Neural progenitor cell (in vitro differentiated cells): ENCODE measurements at places on chromosomes 2 and 18. TPM values are rescaled to one million over a fixed set of nuclear protein-coding genes. Genes with fewer than 3 reads are reported as not detected.

DNA sequence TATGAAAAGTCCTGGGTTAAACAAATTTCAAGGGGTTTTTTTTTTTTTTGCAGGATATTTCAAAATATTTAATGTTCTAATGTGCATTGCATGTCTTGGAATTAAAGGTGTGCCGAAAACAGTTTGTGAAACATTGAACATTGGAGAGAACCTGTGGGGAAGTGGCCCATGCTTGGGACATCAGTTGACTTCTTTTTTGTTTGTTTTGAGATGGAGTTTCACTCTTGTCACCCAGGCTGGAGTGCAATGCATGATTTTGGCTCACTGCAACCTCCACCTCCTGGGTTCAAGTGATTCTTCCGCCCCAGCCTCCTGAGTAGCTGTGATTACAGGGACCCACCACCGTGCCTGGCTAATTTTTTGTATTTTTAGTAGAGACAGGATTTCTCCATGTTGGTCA, 71.0 kb upstream of the RAPH1 start:
- no peak overlapping the region for H3K4me3 ChIP-seq
- H3K4me1 ChIP-seq = no peaks in the 10 kb centered on the region
- no peaks in the 10 kb centered on the region for H3K36me3 ChIP-seq
- no peak overlapping the region for H3K27ac ChIP-seq

- no peak for DNase-seq
- H3K4me3 ChIP-seq = no peak overlapping the region
- no peaks in the 10 kb centered on the region for H3K27me3 ChIP-seq
- no peaks in the 10 kb centered on the region for H3K36me3 ChIP-seq
- H3K27ac ChIP-seq = no peak overlapping the region
These were observed 973.0 kb upstream of the CHAC2 start for GRCh38 chr2:52794581-52794980.

DNA sequence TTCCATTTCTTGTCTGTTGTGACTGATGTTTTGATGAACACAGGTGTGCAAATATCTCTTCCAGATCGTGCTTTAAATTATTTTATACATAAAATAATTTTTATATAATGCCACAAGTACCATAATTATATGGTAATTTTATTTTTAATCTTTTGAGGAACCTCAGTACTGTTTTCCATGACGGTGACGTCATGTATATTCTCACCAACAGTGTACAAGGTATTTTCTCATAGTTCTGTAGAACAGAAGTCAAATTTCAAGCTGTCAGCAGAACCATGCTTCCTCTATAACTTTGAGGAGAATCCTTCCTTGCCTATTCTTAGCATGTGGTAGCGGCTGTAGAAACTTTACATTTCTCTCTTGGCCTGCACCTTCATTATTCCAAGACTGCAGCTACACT, 349.4 kb upstream of the GYPC start:
- no peak for DNase-seq
- H3K36me3 ChIP-seq = no peaks in the 10 kb centered on the region

GRCh38 chr2:198756166-198756565, 701.6 kb downstream of the SATB2 start:
- H3K4me1 ChIP-seq = no peaks in the 10 kb centered on the region
- no peak overlapping the region for H3K4me3 ChIP-seq
- no peak overlapping the region for H3K27ac ChIP-seq
- DNase-seq = no peak

DNA sequence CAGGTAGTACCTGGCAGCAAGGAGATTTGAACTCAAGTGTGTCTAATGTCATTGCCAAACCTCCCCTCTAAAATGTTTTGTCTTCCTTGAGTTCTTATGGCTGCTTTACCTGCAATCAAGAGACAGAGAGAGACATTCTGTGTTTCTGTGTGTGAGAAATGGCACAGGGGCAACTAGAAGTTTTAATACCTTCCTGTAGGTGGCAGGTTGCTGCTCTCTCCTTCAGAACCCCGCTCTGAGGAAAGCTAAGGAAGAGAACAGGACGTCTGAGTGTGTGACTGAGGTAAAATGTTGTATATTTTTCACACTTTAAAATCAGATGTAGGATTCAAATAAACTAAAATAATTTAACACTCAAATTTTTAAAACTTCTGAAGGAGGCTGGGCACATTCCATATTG, 19.2 kb downstream of the DTNA start:
- H3K27ac ChIP-seq = no peak overlapping the region
- no peak overlapping the region for H3K4me3 ChIP-seq
- H3K4me1 ChIP-seq = peaks cover 6% of the 10 kb centered on the region

GRCh38 chr18:72375618-72376017, 168.5 kb downstream of the CBLN2 start:
- H3K36me3 ChIP-seq = no peaks in the 10 kb centered on the region
- no peaks in the 10 kb centered on the region for H3K4me1 ChIP-seq
- H3K27ac ChIP-seq = no peak overlapping the region
- no peak for DNase-seq

GRCh38 chr18:39558658-39559057, 1993.1 kb upstream of the CELF4 start:
- H3K27ac ChIP-seq = no peak overlapping the region
- DNase-seq = no peak
- H3K27me3 ChIP-seq = no peaks in the 10 kb centered on the region
- H3K4me1 ChIP-seq = no peaks in the 10 kb centered on the region
- H3K36me3 ChIP-seq = no peaks in the 10 kb centered on the region
- no peak overlapping the region for H3K4me3 ChIP-seq

- H3K27ac ChIP-seq = no peak overlapping the region
- H3K27me3 ChIP-seq = peaks cover 11% of the 10 kb centered on the region
- no peaks in the 10 kb centered on the region for H3K36me3 ChIP-seq
- DNase-seq = no peak
- H3K4me1 ChIP-seq = no peaks in the 10 kb centered on the region
These were observed 97.2 kb upstream of the OTOS start for GRCh38 chr2:240237609-240238174.

- peaks cover 55% of the 10 kb centered on the region for H3K4me1 ChIP-seq
- DNase-seq = peak; percentile 94
- no peaks in the 10 kb centered on the region for H3K27me3 ChIP-seq
- H3K27ac ChIP-seq = peak overlapping the region; percentile 78
- peaks cover 6% of the 10 kb centered on the region for H3K36me3 ChIP-seq
These were observed 2.5 kb downstream of the IGFBP5 start for GRCh38 chr2:216692636-216693413.

- peaks cover 16% of the 10 kb centered on the region for H3K4me1 ChIP-seq
- H3K27ac ChIP-seq = no peak overlapping the region
- DNase-seq = no peak
- H3K27me3 ChIP-seq = no peaks in the 10 kb centered on the region
These were observed 45.0 kb downstream of the BCL11A start for GRCh38 chr2:60508339-60508917.

- DNase-seq = no peak
- no peaks in the 10 kb centered on the region for H3K36me3 ChIP-seq
- no peak overlapping the region for H3K27ac ChIP-seq
- no peak overlapping the region for H3K4me3 ChIP-seq
- peaks cover 3% of the 10 kb centered on the region for H3K4me1 ChIP-seq
These were observed 123.1 kb downstream of the PRPF40A start for GRCh38 chr2:152594022-152594766.

DNA sequence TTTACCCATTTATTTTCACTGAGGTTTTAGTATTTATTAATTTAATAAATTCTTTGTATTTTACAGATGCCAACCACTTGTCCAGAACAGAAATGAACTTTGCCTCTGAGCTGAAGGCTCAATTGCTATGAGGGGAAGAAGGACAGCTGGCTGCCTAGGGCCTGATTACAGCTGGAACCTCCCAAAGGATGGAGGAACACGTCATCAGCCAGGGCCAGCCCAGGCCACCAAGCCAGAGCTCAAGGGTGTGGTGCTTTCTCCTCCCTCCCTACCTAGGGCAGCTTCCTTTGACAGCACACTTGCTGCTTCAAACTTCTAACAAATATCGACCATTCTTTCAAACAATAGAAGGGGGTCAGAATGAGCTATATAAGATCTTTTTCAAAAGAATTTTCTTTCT, 19.7 kb upstream of the RIOK3 start:
- H3K4me1 ChIP-seq = peaks cover 4% of the 10 kb centered on the region
- H3K4me3 ChIP-seq = no peak overlapping the region
- H3K27me3 ChIP-seq = no peaks in the 10 kb centered on the region
- no peaks in the 10 kb centered on the region for H3K36me3 ChIP-seq
- no peak for DNase-seq

DNA sequence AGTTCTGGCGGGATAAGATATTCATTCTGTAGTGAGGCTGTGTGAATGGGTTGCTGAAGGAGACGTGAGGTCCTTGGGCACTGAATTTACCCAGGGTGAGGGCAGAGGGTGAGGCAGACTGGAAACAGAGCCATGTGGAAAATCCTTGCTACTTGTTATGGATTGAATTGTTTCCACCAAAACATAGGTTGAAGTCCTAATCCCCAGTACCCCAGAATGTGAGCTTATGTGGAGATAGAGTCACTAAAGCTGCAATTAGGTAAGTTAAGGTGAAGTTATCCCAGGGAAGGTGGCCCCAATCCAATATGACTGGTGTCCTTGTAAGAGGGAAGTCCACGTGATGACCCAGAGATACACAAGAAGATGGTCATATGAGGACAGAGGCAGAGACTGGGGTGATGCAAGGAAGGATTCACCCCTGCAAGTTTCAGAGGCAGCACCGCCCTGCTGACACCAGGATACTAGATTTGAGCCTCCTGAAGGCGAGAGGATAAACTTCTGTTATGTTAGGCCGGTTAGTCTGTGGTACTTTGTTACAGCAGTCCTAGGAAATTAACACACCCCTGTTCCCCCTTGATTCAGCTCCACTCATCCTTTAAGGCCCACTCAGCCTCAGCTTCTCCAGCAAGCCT, 289.4 kb upstream of the MEX3C start:
- H3K4me1 ChIP-seq = no peaks in the 10 kb centered on the region
- DNase-seq = no peak
- H3K36me3 ChIP-seq = no peaks in the 10 kb centered on the region
- H3K27ac ChIP-seq = no peak overlapping the region

MARCO gene
- total RNA-seq = not detected in 2 replicates

PLGLB2 gene
- 0.52 and 2.3 TPM in 2 replicates for total RNA-seq

UCN gene
- total RNA-seq = 0.56 and 1.2 TPM in 2 replicates

HJURP gene
- total RNA-seq = 101 and 109 TPM in 2 replicates

OR6B2 gene
- total RNA-seq = not detected in 2 replicates

C2orf81 gene
- 1.8 and 6.0 TPM in 2 replicates for total RNA-seq
